Activated B cell treated with CpG ODN at 0.5 μM for 24 hours (primary cell): ENCODE measurements at places on chromosomes 11 and 22. TPM values are rescaled to one million over a fixed set of nuclear protein-coding genes. Genes with fewer than 3 reads are reported as not detected.

The ADAMTS15 gene
- total RNA-seq: not detected in 2 replicates

The OR5AS1 gene
- not detected in 2 replicates for total RNA-seq

The HTR3B gene
- total RNA-seq: 0.10 and 0.22 TPM in 2 replicates

The FXYD2 gene
- total RNA-seq: 40.4 and 44.6 TPM in 2 replicates

The NXPE2 gene
- total RNA-seq: not detected in 2 replicates

The MEI1 gene
- 28.9 and 31.3 TPM in 2 replicates for total RNA-seq

The MS4A4E gene
- total RNA-seq: not detected in 2 replicates

The DDIAS gene
- 4.4 and 4.7 TPM in 2 replicates for total RNA-seq

The MMP27 gene
- total RNA-seq: not detected in 2 replicates

DNA sequence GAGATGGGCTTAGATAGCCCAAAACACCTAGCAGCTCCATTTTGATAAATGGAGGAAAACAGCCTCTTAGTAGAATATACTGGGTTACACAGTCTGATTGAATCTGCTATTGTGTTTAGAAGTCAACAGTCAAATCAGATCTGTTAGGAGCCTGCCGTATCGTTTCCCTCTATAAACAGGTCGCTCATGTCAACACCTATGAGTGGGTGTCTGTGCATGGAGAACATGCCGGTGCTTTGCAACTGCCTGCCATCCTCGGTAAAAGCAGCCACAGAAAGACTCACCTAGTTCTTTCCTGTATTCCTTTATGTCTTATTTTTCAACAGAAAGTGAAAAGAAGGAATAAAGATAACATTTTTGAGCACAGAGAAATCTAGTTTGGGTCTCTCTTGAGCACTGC lies 99.4 kb downstream of the ETS1 start:
- peak overlapping the region; percentile 51 for H3K27ac ChIP-seq
- peaks cover 84% of the 10 kb centered on the region for H3K4me1 ChIP-seq
- no peaks in the 10 kb centered on the region for H3K27me3 ChIP-seq
- DNase-seq: no peak
- no peak overlapping the region for H3K4me3 ChIP-seq
- peaks cover 93% of the 10 kb centered on the region for H3K36me3 ChIP-seq

DNA sequence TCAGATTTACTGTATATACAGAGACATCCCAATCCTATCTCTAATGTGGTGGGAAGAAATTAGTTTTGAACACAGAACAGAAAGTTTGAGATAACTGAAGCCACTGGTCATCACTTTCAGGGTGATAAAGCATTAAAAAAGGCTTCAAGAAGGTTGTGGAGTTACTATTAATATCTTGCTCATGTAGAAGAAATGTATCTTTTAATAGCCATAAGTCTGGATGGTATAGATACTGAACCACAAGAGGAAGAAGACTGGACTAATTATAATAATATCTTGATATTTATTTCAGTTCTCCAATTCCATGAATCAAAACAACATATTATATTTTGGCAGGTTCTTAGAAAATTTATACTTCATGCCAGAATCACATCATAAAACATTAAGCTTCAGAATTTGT lies 137.1 kb downstream of the TMEM135 start:
- peaks cover 3% of the 10 kb centered on the region for H3K4me1 ChIP-seq
- peaks cover 24% of the 10 kb centered on the region for H3K36me3 ChIP-seq
- H3K27ac ChIP-seq: no peak overlapping the region
- no peak overlapping the region for H3K4me3 ChIP-seq

DNA sequence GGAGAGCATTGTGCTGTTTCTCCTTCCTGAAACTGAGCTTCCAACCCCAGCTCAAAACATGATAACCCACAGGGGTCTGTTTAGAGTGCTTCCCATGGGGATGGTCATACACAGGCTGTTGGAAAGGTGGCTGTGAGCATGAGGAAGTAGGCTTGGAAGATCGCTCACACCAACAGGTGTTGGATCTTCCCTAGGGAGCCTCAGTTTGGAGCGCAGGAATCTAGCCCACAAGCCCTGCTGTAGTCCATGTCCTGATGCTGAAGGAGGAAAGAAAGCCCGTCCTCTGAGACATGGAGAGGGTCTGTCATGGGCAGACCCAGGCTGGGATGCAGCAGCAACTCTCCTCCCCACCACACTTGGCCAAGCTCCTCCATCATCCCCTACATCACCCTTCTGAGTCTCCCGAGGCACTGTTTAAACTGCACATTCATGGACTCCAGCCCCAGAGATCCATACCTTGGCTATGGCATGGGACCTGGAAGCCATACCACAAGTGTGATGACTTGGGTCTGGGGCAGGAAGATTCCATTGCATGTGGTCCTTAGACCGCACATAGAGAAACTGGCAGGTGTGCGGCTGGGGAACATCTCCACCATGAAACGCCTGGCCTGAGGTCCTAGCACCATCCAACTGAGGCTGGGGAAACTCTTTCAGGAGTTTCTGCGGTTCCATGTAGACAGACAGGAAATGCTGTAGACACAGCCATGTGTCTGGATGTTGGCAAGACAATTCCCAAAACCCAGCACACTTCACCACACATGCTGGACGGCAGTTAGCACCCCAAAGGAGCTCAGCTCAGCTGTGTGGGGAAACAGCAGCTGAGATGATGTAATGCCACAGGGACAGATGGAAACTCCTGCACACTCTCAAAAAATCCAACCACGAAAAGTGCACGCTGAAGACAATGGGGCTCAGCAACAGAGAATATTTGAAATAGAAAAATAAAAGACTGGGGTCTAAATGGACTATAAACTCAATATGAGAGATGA lies 27.6 kb upstream of the TTC12 start:
- H3K36me3 ChIP-seq: no peaks in the 10 kb centered on the region
- H3K27ac ChIP-seq: no peak overlapping the region
- H3K4me1 ChIP-seq: peaks cover 2% of the 10 kb centered on the region
- no peaks in the 10 kb centered on the region for H3K27me3 ChIP-seq

DNA sequence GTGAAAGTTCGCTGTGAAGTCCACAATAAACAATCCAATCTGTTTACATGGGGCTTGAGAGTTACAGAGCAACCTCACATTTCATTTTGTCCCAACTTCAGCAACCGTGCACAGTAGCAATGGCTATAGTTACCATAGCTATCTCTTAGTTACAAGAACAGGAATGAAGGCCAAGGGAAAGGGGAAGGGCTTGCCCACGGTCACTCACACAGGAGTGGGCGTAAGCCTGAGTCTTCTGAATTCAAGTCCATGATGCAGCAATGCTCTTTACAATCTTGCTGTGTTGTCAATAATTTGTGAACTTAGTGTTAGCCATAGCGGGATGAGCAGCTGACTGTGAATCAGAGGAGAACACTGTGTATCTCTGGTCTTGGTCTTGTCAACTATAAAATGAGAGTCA lies 102.9 kb downstream of the ADAMTS15 start:
- H3K36me3 ChIP-seq: no peaks in the 10 kb centered on the region
- no peak overlapping the region for H3K4me3 ChIP-seq
- H3K27me3 ChIP-seq: peaks cover 4% of the 10 kb centered on the region
- DNase-seq: no peak

- no peak for DNase-seq
- H3K4me1 ChIP-seq: peaks cover 62% of the 10 kb centered on the region
- H3K36me3 ChIP-seq: no peaks in the 10 kb centered on the region
- no peak overlapping the region for H3K4me3 ChIP-seq
These were observed 41.3 kb upstream of the VPREB1 start for GRCh38 chr22:22203048-22203971.

DNA sequence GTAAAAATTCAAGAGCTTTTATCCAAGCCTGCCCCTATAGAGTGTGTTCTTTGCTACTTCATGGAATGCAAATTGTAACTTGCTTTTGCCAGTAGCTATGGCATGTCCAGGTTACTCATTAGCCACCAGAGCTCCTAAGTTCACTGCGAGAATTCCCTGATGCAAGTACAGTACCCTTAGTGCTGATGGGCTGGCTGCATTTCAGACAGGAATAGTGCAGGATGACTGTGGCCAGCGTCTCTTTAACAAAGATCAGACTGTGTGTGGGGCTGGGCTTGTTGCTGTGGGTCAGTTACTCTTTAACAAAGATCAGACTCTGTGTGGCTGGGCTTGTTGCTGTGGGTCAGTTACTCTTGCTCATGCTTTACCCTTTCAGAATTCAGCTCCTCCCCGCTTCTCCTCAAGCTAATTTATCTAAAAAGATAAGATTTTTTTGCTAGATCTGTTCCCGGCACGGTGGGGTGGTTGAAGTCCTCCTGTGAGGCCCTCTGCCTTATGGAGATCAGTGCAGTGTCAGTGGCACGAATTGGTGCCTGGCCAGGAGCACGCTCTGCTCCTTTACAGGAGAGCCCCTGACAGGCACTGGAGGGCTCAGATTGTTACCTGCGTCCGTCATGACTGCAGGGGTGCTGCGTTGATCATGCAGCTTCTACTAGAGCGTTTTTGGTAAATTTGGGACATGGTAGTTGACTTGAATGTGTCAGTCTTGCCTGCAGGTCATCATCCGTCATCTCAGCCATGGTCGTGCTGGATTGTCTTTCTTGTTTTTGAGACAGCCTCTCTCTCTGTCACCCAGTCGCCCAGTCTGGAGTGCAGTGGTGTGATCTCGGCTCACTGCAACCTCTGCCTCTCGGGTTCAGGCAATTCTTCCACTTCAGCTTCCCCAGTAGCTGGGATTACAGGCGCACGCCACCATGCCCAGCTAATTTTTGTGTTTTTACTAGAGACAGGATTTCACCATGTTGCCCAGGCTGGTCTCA lies 27.0 kb downstream of the AP2A2 start:
- H3K4me1 ChIP-seq: peaks cover 24% of the 10 kb centered on the region
- H3K36me3 ChIP-seq: peaks cover 36% of the 10 kb centered on the region
- H3K4me3 ChIP-seq: no peak overlapping the region
- H3K27me3 ChIP-seq: no peaks in the 10 kb centered on the region
- DNase-seq: no peak
- no peak overlapping the region for H3K27ac ChIP-seq

DNA sequence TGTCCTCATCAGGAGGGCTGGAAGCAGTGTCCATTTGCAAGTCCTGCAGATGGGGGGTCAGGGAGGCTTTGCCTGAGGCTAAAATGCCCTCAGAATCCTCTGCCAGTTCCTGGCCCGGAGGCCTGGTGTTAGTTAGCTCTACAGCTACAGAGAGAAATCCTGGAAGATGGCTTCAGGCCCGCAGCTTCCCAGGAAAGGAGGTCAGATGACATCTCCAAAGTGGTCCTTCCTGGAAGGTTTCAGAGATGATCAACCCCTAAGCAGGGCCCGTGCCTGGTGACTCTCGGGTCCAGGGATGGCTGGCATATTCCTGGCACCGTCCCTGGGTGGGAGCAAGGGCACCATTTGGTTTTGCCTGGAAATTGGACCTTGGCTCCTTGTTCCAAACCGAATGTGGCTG lies 959.1 kb downstream of the BRD1 start:
- no peaks in the 10 kb centered on the region for H3K27me3 ChIP-seq
- H3K4me1 ChIP-seq: no peaks in the 10 kb centered on the region
- H3K36me3 ChIP-seq: no peaks in the 10 kb centered on the region

DNA sequence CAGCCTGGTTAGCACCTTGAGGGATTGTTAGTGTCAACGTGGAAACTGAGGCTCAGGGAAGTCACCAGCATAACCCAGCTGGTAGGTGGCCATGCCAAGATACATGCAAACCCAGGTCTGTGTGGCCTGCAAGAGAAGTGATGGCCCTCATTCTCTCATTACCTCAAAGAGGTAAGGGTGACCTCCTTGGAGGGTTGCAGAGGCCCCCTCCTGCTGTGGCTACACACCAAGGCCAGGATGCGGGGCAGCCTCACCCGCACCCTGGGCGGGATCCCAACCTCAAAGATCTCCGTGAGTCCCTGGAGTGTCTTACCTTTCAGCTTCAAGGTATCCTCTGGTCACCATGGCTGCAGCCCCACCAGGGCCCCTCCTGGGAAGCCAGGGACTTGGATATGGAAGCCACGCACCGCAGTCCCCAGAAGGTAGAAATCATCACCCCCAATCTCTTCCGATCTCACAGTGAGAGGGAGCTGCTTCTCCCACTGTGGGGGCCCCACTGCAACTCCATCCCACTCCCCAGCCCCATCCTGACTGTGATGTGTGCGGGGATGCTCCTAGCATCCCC lies 95.4 kb downstream of the MORC2 start:
- no peak for DNase-seq
- H3K4me3 ChIP-seq: no peak overlapping the region
- H3K4me1 ChIP-seq: no peaks in the 10 kb centered on the region
- no peaks in the 10 kb centered on the region for H3K36me3 ChIP-seq

DNA sequence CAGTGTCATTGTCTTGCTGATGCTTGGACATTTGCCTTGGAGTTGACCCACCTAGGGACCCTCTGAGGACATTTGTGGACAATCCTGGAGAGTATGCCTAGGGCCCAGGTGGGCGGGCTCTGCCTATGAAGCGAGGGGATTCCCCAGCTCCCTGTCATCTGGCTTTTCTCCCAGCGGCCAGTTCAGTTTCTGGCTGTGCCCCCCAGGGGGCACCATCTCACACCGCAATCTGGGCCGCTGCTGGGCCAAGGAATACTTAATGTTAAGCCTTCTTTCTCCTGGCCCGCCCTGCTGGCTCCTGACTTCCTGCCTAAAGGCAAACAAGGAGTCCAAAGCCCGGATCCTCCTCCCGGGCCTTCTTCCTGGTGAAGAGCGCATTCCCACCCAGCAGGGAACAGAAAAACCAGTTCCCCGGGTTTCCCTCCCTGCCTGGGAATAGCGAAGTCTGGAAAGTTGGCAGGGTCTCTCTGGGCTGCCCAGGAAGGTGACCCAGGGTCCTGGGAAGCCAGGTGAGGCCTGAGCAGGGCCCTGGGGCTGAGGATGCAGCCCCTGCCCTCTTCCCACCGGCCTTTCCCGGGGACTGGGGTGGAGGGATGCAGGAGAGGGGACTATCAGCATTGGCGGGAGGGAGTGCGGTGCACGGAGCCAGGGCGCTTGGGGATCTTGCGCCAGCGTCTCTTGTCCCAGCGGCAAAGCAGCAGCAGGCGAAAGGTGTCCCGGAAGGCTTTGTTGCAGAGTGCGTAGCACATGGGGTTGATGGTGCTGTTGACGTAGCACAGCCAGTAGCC lies 11.9 kb downstream of the CHRM1 start:
- H3K27me3 ChIP-seq: peaks cover 30% of the 10 kb centered on the region

- H3K27me3 ChIP-seq: no peaks in the 10 kb centered on the region
- H3K36me3 ChIP-seq: no peaks in the 10 kb centered on the region
These were observed 275.4 kb upstream of the MPPED2 start for GRCh38 chr11:30861531-30861930.

- H3K4me3 ChIP-seq: peak overlapping the region; percentile 98
- peaks cover 47% of the 10 kb centered on the region for H3K4me1 ChIP-seq
- H3K27ac ChIP-seq: peak overlapping the region; percentile 95
- DNase-seq: no peak
- H3K36me3 ChIP-seq: peaks cover 6% of the 10 kb centered on the region
These were observed 624 bp downstream of the TMEM41B start for GRCh38 chr11:9313648-9314290.

DNA sequence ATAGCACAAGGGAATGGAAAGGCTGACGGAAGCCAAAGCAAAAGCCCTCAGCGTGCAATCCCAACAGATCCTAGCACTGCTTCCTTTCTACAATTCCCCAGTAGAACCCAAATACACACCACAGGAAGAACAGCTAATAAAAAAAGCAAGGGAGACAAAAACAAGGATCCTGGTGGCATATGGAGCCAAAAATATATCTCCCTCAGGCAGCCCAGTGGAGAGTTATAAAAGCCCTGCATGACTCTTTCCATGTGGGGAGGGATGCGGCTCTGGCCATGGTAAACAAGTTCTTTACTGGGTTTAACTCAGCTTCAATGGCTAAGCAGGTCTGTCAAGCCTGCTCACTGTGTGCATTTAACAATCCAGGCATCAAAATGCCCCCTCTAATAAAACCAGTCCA lies 88.1 kb downstream of the PIWIL4 start:
- H3K27ac ChIP-seq: no peak overlapping the region
- H3K4me3 ChIP-seq: no peak overlapping the region
- H3K36me3 ChIP-seq: no peaks in the 10 kb centered on the region
- H3K27me3 ChIP-seq: peaks cover 3% of the 10 kb centered on the region
- H3K4me1 ChIP-seq: no peaks in the 10 kb centered on the region

GRCh38 chr11:104541701-104542100 lies 356.6 kb downstream of the CASP12 start:
- DNase-seq: no peak
- no peaks in the 10 kb centered on the region for H3K36me3 ChIP-seq
- H3K4me3 ChIP-seq: no peak overlapping the region
- no peaks in the 10 kb centered on the region for H3K4me1 ChIP-seq
- H3K27me3 ChIP-seq: no peaks in the 10 kb centered on the region
